Activated CD4-positive, CD25-positive, alpha-beta regulatory T cell (primary cell): ENCODE measurements at places on chromosomes 6 and 20.

DNA sequence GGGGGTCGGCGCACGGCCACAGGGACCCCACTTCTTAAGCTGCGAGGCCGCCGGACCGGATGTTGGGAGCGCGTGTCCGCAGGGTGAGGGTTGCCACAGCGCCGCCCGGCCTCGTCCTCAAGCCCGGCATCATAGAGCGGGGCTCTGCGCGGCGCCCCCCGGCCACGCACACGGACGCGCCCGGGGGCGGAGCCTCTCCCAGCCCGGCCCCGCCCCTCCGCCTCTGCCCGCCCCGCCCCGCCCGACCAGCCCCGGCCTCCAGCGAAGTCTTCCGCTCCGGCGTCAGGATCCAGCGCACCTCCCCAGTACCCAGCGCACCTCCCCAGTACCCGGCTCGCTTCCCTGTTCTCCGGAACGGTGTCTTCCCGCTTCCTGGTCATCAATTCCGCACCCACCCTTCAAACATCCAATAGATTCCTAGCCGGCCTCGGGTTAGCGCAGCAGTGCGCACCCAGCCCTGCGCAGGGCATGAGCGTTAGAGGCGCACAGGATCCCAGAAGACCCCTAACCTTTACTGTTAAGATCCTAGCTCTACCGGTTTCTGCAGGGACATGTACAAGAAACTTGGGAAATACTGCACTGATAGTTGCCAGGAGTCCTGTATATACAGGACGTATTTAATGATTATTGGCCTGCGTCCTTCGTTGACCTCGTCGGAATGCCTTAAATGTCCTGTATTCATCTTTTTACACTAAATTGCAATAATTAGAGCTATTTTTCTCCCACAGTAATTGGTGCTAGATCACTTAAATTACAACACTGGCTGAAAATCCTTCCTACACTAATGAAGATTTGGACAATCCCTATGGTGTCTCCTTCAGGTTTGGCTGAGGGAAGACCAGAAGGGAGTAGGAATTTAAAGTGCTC lies 535 bp upstream of the DNAAF9 start:
- DNase-seq = peak; percentile 51

DNA sequence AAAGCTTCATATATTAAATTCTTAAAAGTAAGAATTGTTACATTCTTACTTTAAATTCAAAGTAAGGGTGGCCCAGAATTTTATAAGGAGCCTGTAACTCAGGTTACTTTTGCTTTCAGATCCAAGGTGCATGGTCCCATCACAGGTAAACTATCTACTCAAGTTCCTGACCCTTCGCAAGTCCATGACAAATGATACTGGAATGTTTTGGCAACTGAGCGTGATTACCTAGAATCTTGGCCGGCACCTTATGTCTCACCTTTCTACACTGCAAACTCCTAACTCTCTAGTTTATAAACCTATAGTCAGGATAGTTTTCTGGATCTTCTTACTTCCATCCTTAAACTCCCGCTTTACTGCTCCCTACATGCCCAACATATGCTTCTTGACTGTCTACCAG lies 67.9 kb upstream of the HMGN3 start:
- DNase-seq = no peak

DNA sequence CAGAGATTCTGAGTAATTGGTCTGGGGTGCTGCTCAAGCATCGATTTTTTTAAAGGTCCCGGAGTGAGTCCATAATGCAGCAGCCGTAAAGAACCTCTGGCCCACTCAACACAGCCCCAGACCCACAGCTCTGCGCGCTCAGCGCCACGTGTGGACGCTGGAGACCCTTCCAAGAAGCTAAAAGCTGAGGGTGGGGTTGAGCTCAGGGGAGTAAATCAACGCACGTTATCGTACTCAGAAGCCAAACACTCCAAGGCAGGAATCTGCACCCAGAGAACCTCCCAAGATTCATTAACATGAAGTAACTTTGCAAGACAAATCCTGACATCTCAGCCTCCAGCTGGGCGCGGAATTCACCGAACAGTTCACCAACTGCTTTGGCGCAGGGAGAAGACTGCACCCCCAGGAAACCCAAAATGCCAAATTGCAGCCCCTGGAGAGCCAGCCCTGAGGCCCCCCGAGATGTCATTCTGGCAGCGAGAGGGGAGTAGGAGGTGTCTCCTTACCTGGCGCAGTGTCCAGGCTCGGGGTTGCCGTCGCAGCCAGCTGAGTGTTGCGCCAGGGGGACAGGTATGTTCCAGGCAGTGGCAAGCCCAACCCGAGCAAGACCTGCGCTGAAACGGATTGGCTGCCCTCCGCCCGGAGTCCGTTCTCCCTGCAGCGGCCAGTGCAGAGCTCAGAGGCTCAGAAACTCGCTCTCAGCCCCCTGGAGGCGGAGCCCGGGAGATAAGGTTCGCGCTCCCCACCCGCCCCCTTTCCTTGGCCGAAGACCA lies at the start of gene COL21A1:
Gene COL21A1, minus strand, starts transcription at position 700 of the 773 bp plus-strand sequence. CDS start 64,962 bp downstream, outside the sequence.
- no peak for DNase-seq

DNA sequence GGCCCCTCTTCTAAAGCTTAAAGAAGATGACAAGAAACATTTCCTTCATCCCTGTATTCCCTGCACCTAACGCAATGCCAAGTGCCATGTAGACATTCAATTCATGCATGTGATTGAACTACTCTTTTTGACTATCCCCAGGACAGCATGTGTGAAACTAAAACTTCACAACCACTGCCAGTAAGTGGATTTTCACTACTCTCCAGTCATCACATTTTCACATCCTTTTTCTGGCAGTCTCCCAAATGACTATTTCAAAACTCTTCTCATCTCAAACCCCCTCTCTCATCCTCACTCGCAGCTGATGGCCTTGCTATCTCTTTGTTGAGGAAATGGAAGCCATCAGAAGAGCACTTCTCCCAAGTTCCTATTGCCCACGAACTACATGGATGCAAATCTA lies 122.6 kb downstream of the OPRM1 start:
- DNase-seq = no peak

- DNase-seq = no peak
Measured at GRCh38 chr20:3660262-3661059, 2.7 kb downstream of the GFRA4 start.

DNA sequence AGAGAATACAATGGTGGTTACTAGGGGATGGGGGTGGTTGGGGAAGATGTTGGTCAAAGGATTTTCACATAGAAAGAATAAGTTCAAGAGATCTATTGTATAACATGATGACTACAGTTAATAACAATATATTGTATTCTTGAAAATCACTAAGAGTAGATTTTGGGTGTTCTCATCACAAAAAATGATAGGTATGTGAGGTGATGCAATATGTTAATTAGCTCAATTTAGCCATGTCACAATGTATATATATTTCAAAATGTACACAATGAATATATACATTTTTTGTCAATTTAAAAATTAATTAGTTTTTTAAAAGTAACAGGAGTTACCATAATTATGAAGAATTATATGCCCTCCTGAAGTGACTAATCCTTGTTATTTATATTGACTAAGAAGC lies 22.3 kb downstream of the ZNF133 start:
- DNase-seq = no peak
